Gastrocnemius medialis (tissue), 4 donors: ENCODE measurements at places on chromosomes 2 and 18. TPM values are rescaled to one million over a fixed set of nuclear protein-coding genes. Genes with fewer than 3 reads are reported as not detected.

DNAH6 gene
- not detected for total RNA-seq

ARHGAP25 gene
- total RNA-seq: 1.9 TPM

MEP1B gene
- not detected for total RNA-seq

PSME4 gene
- 144 TPM for total RNA-seq

PLGLB2 gene
- total RNA-seq: 2.9 TPM

TACR1 gene
- 0.07 TPM for total RNA-seq

COL6A3 gene
- total RNA-seq: 45.3 TPM

ZSWIM2 gene
- not detected for total RNA-seq

GPR75 gene
- 1.2 TPM for total RNA-seq

NEU2 gene
- not detected for total RNA-seq

GREB1L gene
- 14.4 TPM for total RNA-seq

SIX3 gene
- not detected for total RNA-seq

PLGLB1 gene
- not detected for total RNA-seq

PAX8 gene
- total RNA-seq: 0.27 TPM

ZNF142 gene
- total RNA-seq: 25.1 TPM

FRZB gene
- 1.3 TPM for total RNA-seq

IHH gene
- total RNA-seq: not detected

SMYD1 gene
- 107 TPM for total RNA-seq

FAP gene
- total RNA-seq: 10.1 TPM

SP140L gene
- total RNA-seq: 13.5 TPM

C2orf78 gene
- 0.16 TPM for total RNA-seq

BMP10 gene
- not detected for total RNA-seq

GPC1 gene
- 183 TPM for total RNA-seq

NCKAP5 gene
- total RNA-seq: 0.51 TPM

NOSTRIN gene
- 7.8 TPM for total RNA-seq

CNRIP1 gene
- total RNA-seq: 7.6 TPM

IL1R1 gene
- total RNA-seq: 17.6 TPM

NTSR2 gene
- total RNA-seq: 0.62 TPM

BOK gene
- total RNA-seq: 0.92 TPM

GKN2 gene
- total RNA-seq: not detected

RGPD3 gene
- total RNA-seq: 0.38 TPM

MAPK4 gene
- total RNA-seq: 0.68 TPM

MTCL1 gene
- 8.6 TPM for total RNA-seq

CCDC68 gene
- 3.2 TPM for total RNA-seq

KCNE4 gene
- 2.0 TPM for total RNA-seq

SPP2 gene
- total RNA-seq: 0.60 TPM

GBX2 gene
- not detected for total RNA-seq

ACTG2 gene
- total RNA-seq: 2.1 TPM

ASIC4 gene
- 0.11 TPM for total RNA-seq

COL4A3 gene
- 3.1 TPM for total RNA-seq

RAPGEF4 gene
- 5.5 TPM for total RNA-seq

TUBB8B gene
- not detected for total RNA-seq

BIRC6 gene
- 81.0 TPM for total RNA-seq
